Stimulated activated CD8-positive, alpha-beta memory T cell treated with anti-CD3 and anti-CD28 coated beads, Interleukin-4, amount 100 ng/mL, for 48 hours (primary cell): ENCODE measurements at places on chromosomes 5 and 9.

GRCh38 chr5:14416621-14417275 is 164.8 kb upstream of the OTULINL start:
- DNase-seq = no peak

DNA sequence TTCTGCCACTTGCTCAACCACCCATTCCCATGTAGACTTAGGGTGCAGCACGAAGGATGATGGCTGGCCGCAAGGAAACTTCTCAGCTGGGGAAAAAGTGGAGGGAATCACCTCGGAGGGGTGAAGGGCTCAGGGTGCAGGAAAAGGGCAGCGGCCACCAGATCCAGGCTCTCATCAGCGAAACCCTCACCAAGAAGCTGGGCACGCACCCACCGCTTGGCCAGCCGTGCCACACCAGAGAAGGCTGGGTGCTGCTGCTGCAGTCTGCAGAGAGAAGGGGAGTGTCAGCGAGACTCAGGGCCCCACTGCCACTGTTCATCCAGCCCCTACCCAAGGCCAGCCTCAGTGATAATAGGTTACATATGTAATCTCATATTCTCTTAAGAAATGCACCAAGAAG is 8.6 kb downstream of the NOL6 start:
- no peak for DNase-seq

GRCh38 chr5:164578911-164579310 is 1073.5 kb downstream of the MAT2B start:
- DNase-seq = no peak

GRCh38 chr9:13165236-13165945 is 114.1 kb downstream of the MPDZ start:
- DNase-seq = no peak

GRCh38 chr9:132041798-132042197 is 37.9 kb downstream of the MED27 start:
- no peak for DNase-seq
